ENCODE measurements at places on chromosomes 2 and 18.
A peak's percentile ranks its signal among the peaks of the same experiment; 100 is the strongest.

GRCh38 chr2:232571026-232571474 lies 20.6 kb downstream of the EIF4E2 start:
- DNase-seq = no peak

DNA sequence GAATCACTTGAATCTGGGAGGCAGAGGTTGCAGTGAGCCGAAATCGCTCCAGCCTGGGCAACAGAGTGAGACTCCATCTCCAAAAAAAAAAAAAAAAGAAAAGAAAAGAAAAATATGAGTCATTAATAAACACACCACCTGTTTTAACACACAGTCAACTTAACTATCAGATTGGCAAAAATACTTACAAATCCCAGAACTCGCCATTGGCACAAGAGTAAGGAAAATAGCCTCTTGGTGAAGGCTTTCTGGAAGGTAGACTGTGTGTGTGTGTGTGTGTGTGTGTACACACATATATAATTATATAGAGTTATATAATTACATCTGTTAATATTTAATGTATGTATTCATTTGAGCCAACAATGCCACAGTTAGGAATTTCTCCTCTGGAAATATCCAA lies 63.7 kb upstream of the UXS1 start:
- DNase-seq = no peak

DNA sequence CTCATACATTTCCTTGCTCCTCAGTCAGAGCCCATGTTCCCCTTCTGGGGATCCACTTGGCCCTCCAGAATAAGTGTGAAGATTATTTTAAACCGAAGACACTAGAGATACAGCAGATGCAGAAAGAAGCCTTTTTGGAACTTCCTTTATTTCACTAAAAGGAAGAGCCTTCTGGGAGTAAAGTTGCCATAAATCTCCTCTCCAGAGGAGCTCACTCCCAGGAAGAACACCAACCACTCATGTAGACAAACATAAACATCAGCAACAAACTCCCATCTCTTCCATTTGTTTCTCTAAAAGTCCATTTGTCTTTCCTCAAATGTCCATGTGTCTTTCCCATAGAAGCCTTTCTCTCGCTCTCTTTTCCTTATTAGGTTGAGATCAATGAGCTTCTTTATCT lies 62.4 kb upstream of the MSH6 start:
- no peak for DNase-seq

- no peak for DNase-seq
These were observed 656.8 kb downstream of the BCL11A start for GRCh38 chr2:59896499-59897245.

DNA sequence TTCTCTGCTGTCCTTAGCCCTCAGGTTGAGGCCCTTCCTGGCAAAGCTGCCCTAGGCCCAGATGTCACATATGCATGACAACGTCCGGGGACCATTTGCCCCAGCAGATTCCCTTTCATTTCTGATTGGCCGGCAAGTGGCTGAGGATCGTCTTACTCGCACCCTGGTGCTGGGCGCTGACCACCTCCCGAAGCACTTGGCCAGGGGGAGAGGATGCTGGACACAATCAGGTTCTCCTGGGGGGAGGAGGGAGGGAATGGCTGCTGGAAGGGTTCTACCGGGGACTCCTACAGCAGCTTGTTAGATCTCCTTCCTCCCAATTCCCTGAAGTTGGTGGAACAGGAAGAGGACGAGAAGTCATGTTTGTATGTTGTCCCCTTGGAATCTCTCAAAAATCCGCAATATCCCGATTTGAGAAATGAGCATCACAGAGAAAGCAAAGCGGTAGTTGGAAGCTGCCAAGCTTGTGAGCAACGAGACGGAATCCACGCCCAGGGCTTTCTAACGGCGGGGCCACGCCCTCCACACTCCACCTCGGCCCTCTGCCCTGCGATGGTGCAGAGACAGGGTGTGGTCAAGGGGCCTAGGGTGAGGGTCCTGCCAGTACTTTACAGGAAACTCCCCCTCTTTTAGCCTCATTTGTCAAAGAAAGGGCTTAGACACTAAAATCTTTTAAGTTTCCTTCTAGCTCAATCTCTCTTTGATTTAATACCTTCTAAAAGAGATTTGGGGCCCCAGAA lies 61.8 kb upstream of the YWHAQ start:
- no peak for DNase-seq

DNA sequence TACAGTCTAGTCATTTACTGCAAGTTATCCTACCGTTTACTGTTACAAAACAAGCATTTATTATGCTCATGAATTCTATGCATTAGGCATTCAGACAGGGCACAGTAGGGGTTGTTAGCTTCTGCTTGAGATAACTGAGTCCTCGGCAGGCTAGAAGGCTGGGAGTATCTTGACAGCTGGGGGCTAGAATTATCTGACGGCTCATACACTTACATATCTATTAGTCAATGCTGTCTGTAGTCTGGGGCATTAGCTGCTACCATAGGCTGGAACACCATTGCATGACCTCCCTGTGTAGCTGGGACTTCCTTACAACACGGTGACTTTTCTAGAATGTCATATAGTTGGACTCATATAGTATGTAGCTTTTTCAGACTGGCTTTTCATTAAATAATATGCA lies 61.9 kb upstream of the ALK start:
- DNase-seq = no peak

GRCh38 chr18:58694720-58695468 lies 23.6 kb downstream of the MALT1 start:
- DNase-seq = no peak

GRCh38 chr18:48762836-48763718 lies 187.7 kb downstream of the SMAD7 start:
- no peak for DNase-seq

GRCh38 chr2:204145791-204146190 lies 209.2 kb downstream of the ICOS start:
- no peak for DNase-seq

DNA sequence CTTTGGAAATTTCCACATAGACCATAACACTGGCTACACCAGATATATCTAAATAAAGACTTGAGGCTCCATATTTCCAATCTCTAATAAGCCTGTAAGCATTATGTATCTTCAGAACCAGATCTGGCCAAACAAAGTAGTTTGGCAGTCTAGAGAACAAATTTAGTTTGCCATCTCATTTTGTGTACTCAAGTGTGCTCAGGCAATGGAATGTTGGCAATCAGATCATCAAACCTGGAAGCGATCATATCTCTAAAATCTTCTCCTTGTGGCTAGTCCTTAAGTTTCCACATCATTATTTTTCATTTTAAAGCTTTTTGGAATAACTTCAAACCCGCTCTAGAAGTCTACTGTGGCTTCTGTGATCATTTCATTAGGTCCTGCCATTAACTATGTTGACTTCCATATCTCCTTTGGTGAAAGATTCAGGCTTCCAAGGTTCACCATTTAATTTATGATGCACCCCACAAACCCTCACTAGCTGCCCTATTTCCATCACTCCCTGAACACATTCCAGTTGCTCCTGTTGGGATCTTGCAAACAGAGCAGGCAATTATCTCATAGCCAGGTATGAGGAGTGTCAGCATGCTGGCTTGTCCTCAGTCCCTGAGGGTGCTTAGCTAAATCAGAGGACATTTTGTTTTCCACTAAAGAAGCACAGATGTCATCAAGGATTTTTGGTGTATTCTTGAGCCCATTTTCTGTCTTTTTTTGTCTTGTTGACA lies 46.2 kb downstream of the WDR75 start:
- no peak for DNase-seq

DNA sequence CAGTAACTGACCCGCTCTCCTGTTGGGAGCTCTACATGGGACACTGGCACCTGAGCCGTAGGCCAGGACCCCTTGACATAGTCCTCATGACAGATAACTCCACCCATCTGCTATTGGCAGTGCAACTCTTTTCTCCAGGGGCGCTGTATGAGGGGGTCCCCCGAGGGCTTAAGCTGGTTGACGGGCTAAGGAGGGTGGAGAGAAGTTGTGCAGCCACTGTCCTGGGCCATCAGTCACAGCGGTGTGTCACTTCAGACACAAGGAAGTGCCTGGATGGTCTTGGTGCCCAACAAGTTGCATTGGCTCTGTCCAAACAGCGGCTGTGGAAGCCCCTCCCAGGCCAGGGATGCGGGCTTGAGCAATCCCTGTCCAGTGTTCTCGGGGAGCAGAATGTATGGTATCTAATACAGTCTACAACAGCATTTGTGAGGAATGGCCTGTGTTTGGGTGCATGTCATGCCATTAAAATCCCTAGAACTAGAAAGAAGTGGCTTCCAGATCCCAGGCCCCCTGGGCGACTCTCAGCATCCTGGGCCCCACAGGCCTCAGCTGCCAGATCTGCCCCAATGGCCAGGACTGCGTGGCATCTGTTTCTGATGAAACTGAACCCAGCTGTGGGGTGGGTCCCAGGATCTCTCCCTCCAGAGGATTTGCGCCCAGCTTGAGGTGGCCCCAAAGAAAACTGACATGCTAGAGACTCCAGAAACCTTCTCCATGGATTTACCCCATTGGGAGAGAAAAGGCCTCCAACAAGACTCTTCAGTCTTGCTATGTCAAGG lies 23.3 kb downstream of the TTC32 start:
- no peak for DNase-seq

DNA sequence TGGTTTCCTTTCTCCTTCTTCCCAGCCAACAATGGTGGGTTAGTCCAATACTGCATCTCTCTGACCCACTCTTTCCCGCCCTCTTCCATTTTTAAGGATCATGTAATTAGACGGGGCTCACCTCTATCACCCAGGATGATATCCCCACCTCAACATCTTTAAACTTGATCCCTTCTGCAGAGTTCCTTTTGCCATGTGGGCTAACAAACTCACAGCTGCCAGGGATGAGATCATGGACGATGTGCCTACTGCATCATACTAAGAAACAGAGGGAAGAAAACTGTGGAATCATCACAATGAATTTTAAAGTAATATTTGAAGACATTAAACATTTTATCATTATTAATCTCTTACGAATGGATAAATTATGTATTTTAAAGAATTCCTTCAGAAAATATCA lies 183.5 kb downstream of the RDH14 start:
- no peak for DNase-seq

DNA sequence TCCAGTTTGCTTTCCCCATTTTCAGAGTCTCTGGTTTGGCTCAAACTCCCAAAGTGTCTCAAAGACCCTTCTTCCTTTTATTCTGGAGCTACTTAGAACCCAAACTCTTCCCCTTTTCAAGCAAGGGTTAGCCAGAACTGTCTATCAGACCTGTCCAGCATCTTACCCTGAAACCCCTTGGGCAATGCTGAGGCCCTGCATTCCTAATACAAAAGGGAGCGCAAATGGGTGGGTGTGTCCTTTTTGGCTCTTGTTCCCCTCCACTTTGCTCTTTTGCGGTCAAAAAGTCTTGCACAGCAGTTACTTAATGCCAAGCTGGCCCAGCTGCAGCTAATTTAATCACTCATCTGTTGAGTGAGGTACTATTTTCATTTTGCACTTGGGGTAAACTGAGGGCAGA lies 231.2 kb upstream of the FOSL2 start:
- no peak for DNase-seq

- DNase-seq = peak; percentile 83
These were observed 513.4 kb downstream of the TNS1 start for GRCh38 chr2:217489145-217489960.

DNA sequence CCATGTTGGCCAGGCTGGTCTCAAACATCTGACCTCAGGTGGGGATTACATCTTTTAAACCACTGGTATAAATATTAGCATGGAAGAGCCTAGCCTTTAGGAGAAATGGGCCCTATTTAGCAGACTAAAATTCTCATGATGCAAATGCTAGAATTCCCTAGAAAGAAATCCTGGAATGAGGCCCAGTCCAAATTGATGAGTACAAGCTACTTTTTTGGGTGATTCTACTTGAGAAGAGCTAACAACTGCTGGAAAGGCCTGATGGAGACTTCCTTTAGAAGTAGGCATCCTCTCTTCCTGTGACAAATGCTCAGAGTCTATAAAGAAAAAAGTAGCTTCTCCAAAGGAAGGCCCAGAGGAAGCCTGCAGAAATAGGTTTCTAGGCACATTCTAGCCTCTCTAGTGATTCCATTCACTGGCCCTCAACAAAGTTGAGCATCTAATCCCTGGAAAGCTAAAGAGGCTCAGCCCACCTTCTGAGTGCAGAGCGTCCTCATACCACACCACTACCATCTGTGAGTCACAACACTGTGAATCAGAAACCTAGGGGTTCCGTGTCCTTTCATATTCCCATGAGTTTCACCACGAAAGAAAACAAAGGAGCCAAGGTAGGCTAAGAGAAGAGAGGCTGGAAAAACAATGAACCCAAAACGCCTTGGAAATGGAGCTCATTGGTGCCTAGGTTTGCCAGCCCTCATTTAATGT lies 183.1 kb downstream of the C1D start:
- no peak for DNase-seq

DNA sequence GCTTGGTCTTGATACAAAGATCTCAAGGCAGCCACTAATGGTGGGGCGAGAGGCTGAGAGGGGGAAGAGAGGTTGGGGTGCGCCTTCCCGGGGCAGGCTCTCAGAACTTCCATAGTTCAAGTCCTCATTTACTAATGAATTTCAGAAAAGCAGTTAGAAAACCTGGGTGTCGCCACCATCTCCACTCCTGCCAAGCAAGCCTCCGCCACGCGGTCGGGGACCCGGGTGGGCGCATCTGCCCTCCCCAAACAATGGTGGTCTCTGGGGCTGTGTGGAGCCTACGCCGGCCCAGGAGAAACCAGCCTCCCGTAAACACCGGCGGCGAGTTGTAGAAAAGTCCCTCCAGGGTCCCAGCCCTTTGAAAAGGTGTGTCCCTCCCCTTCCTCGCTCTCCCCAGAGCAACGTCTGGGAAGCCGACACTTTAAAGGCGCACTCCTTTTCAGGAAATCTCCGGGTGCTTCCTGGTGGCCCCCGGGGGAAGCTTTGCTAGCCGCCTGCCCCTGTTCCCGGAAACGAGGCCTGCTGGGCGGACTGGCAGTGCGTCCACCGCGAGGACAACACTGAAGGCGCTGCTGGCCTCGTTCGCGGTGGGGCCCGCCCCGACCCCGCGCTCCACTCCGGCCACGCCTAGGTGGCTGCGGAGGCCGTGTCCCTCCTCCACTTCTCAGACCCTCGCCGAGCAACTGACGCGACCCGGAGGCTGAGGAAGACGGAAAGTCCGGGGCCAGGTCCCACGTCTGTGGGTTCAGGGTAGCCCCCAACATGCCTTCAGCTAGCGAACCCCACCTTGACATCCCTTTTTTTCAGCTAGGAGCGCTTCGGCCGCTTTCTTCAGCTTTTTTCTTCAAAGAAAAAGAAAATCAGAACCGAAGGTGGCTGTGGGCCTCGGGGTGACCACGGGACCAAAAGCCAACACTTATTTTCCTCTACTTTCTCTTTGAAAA lies 16.8 kb downstream of the EVX2 start:
- no peak for DNase-seq

GRCh38 chr18:56112984-56113383 lies 525.0 kb upstream of the TCF4 start:
- no peak for DNase-seq

- no peak for DNase-seq
These were observed 40.4 kb downstream of the KLHL29 start for GRCh38 chr2:23425338-23425871.

GRCh38 chr2:37366773-37367172 lies 22.3 kb downstream of the QPCT start:
- no peak for DNase-seq

- DNase-seq = no peak
These were observed 182.7 kb upstream of the SIX2 start for GRCh38 chr2:45191976-45192375.

All from NCI-H1417 treated with DMSO at 0.1 percent for 48 hours (cell line).